Heart left ventricle (tissue), 16 donors: ENCODE measurements at places on chromosomes 12 and 14. TPM values are rescaled to one million over a fixed set of nuclear protein-coding genes. Genes with fewer than 3 reads are reported as not detected.
A peak's percentile ranks its signal among the peaks of the same experiment; 100 is the strongest.

DNA sequence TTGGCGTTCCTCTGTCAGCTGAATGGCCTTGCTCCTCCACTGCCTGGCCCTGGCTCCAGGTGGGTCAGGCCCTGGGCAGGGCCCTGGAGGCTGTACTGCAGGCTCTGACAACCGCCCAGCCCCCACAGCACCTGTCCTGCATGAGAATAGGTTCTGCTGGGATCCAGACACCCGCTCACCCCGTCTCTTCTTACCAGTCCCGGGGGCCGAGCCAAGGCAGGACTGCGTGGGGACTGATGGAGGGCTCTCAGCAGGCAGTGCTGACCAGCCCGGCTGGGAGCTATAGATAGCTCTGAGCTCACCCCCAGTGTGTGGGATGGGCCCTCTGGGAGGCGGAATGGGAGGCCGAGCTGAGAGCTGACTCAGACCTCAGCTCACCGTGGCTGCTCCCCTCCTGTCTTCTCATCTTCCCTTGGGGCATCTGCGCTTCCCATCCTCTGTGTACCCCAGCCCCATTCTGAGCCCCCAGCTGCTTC, 39.6 kb downstream of the TEAD4 start:
- DNase-seq, result peak; percentile 87

Gene FBXL14
- 1.7 TPM for polyA plus RNA-seq

- DNase-seq, result no peak
Observed at GRCh38 chr12:107163413-107163812, 70.1 kb upstream of the CRY1 start.

- DNase-seq, result no peak
Observed at GRCh38 chr12:18419311-18419710, 158.0 kb downstream of the PIK3C2G start.

Gene PRKAG1
- polyA plus RNA-seq, result 93.5 TPM

DNA sequence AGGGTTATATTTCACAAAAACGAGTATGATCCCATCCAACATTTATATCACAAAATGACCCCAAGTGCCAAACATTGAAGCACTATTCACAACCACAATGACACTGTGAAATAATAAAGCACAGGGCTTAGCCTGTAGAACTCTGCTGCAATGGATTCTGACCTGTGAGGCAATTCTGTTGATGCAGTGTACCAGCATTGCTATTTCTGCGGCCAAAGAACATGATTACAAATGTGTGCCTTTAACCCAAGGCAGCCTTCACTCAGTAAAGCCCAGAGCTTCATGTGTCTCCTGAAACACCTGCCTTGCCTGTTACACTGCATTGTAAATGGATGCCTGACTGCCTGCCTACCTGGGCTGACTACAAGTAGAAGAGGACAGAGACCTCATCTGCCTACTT, 158.0 kb downstream of the PPM1H start:
- no peak for DNase-seq

DNA sequence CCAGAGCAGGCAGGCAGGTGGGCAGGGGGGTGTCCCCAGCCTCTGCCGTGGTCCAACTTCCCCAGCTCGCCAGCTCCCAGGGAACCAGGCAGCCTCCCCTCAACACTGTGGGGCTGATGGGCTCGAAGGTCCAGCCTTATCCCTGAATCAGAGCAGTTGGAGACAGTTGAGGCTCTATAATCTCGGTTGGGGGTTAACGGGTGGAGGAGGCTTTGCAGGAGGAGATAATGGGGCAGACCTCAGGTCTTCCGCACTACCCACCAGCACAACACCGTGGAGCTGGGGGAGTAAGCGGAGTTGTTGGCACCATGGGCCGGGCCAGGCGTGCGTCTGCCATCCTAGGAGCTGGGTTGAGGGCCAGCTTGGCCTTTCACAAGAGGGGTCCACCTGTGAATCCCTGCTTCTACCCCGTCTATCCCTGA, 13.9 kb upstream of the HDAC7 start:
- no peak for DNase-seq

Gene APOLD1
- 24.6 TPM for polyA plus RNA-seq

DNA sequence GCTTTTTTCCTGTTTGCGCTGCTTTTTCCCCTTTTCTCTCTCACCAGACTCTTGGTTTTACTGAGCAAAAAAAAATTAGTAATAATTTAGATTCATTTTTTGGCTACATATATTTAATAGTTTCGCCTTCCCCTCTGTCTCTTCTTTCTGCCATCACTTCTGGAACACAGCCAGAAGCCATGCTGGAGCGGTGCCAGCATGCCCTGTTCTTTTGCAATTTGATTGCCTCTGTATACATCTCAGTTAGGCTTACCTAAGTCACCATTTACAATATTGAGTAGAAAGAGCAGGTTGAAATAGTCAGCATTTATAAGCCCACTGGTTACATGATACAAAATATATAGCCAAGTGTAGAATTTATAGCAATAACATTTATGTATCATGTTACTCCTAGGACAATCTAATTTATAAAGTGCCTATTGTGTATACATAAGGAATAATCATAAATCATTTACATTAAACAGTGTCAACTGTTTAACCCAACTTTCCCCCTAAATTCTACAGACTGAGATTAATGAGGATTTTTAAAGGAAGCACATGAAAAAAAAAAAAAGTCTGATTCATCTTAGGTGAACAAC, 413.8 kb upstream of the SOX5 start:
- no peak for DNase-seq

Gene LTB4R2
- polyA plus RNA-seq, result 0.53 TPM

DNA sequence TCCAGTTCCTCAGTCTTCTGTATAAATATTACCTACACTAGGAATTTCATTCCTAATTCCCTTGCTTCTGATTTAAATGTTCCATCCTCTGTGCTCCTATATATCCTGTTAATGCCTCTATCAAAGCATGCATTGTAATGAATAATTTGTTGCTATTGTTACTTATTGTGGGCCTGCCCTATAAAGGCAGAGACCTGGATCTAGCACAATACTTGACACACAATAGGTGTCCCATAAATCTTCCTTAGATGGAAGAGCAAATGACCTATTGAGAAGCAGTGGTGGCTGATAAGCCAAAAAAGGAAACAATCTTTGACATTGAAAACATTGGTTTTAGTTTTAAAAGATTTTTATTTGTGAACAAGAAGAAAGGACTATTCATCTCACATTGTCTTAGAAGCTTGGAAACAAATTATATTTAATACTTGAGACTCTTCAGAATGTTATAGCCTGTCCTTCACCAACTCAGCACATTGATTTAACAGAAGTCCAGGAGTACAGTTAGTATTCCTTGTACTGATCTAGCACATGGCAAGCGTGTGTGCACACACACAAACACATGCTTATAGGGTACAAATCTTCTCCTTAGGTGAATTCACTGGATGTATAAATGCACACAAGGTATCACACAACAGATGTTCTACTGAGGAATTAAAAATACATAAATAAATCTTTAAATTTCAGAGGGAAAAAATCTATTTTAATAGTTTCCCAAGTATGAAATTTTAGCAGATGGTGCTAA, 135.9 kb downstream of the DUSP6 start:
- no peak for DNase-seq

Gene FOXA1
- polyA plus RNA-seq, result not detected
